ENCODE measurements at places on chromosomes 4 and X.

- no peak for DNase-seq
Observed at GRCh38 chrX:68947882-68948605, 119.2 kb downstream of the EFNB1 start.

DNA sequence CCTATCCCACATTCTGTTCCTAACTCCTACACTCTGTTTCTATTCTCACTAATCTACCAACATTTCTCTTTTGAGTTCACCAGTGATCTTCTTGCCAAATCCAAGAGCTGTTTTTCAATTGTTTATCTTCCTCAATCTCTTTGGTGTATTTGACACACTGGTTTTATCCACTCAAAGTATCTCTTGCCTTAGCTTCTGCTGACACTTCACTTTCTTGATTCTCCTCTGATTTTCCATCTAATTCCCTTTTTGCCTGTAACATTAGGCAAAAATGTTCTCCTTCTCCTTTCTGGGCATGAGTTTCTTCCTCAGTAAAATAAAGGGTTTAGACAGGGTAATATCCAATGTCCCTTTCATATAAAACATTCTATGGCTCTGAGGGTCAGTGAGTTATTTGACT is 26.2 kb downstream of the GRIA3 start:
- no peak for DNase-seq

GRCh38 chr4:41120297-41121217 is 93.8 kb downstream of the APBB2 start:
- DNase-seq = peak; percentile 39

GRCh38 chrX:121831601-121832000 is 784.2 kb downstream of the GLUD2 start:
- no peak for DNase-seq

All from right kidney (tissue), 9 donors.